ENCODE measurements at places on chromosomes 16 and 17. TPM values are rescaled to one million over a fixed set of nuclear protein-coding genes. Genes with fewer than 3 reads are reported as not detected.

CCL7 gene
- 4.8 TPM for total RNA-seq

PRAC2 gene
- total RNA-seq, result not detected

GAN gene
- 16.0 TPM for total RNA-seq

PRRT2 gene
- 4.4 TPM for total RNA-seq

ADAP2 gene
- total RNA-seq, result 0.60 TPM

DCAF7 gene
- total RNA-seq, result 23.9 TPM

GDPD3 gene
- 0.78 TPM for total RNA-seq

KREMEN2 gene
- not detected for total RNA-seq

SLC5A11 gene
- total RNA-seq, result not detected
